NCI-H524 treated with DMSO at 0.1 percent for 48 hours (cell line): ENCODE measurements at places on chromosomes 2 and 18.

GRCh38 chr18:34493566-34494358, 216.3 kb upstream of the DTNA start:
- DNase-seq = no peak

DNA sequence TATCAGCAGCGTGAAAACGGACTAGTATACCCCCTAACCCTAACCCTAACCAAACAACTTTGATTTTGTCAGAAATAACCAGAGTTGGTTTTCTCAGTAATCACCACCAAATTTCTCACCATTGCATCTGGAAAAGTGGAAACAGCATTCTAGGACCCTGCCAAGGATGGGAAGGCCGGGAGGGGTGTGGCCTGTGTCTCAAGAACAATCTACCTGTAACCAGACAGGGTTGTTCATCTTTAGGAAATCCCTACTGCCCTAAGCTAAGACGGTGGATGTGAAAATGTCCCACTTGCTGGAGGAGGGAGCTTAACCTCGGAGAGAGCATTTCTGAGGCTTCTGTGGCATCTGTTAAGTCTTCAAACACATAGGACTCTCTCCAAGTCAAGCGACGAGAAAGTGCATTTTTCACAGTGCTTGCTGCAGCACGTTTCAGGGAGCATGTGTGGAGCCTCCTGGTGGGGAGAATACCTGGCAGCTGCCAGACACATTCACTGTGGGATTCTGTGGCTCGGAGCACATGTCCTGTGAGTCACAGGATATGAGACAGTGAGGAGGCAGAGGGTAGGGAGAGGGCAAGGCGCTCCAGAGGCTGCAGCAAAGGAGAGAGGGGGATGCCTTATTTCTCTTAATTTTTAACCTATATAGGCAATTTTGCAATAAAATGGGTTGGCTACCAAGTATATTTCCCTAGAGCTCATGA, 207.5 kb downstream of the SPP2 start:
- no peak for DNase-seq

DNA sequence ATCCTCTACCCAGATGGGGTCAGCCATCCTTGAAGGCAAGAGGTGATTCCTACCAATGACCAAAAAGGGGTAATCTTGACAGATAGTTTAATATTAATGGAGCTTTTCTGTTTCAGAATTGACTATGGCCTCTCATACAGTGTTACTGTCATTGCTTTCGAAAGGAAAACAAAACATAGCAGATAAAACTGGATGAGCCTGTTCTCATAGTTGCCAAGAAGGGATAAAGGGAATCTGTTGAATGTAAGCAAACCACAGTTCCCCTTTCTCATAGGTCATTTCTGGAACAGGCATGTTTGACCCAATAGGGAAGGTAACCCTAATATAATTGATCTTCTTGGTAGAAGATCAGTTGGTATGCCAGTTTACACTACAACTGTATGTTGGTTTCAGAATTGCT, 1.6 kb downstream of the RAB27B start:
- DNase-seq = no peak

GRCh38 chr18:10421859-10422258, 32.6 kb upstream of the APCDD1 start:
- no peak for DNase-seq

DNA sequence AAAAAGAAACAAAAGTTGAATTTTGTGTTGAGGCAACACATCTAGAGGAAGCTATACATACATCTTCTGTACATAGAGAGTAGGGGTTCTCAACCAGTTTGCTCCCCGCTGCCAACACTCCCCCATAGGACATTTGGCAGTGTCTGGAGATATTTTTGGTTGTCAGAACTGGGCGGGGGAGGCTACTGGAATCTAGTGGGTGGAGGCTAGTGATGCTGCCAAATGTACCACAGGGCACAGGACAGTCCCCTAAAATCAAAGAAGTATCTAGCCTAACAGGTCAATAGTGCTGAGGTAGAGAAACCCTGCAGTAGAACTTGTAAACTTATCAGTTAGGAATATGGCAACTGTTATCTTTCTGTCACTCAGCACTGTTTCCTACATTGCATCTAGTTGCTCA, 21.3 kb downstream of the ADAM23 start:
- no peak for DNase-seq

DNA sequence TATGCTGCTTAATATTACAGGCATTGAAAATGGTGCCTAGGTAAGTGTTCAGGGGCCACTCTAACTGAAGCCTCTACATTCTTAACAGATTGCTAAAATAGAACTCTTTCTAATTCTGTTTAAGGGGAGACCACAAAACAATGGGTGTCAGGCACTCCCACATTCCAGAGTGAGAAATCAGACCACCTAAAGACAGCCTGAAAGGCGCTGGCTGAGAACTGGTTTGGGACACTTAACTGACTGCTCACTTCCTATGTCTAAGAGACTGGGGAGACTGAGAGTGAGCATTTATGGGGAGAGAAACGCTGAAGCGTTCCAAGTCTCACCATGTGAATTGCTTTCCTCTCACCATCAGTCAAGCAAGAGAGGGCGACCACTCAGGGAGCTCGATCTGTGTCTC, 108.8 kb upstream of the ITGB6 start:
- DNase-seq = no peak

- no peak for DNase-seq
Observed at GRCh38 chr18:39938676-39939608, 2016.1 kb upstream of the PIK3C3 start.

DNA sequence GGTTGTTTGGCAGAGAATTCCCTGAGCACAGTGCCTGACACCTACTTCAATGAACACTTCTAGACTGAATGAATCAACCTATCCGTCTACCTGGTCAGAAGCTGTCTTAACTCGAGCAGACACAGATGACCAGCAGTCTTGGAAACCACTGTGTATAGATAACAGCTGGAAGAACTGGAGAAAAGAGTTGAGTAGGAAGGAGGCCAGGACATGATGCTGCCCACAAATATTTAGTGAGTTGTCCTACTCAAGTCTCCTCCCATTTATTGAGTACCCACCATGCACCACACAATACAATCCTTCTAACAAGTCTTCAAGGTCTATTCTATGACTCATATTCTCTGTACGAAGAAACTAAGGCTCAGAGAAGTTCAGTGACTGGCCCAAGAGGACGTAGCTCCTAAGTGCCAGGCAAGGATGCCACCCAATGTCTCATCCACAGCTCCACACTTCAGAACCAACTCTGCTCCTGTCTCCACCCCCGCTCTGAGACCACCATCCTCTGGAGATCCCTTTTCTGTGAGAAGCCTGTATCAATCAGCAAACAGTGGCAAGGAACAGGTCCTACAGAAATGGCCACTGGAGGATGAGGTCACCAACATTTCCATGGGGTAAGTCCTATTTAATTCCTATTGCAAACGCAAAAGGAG, 62.2 kb downstream of the GALNT14 start:
- no peak for DNase-seq

DNA sequence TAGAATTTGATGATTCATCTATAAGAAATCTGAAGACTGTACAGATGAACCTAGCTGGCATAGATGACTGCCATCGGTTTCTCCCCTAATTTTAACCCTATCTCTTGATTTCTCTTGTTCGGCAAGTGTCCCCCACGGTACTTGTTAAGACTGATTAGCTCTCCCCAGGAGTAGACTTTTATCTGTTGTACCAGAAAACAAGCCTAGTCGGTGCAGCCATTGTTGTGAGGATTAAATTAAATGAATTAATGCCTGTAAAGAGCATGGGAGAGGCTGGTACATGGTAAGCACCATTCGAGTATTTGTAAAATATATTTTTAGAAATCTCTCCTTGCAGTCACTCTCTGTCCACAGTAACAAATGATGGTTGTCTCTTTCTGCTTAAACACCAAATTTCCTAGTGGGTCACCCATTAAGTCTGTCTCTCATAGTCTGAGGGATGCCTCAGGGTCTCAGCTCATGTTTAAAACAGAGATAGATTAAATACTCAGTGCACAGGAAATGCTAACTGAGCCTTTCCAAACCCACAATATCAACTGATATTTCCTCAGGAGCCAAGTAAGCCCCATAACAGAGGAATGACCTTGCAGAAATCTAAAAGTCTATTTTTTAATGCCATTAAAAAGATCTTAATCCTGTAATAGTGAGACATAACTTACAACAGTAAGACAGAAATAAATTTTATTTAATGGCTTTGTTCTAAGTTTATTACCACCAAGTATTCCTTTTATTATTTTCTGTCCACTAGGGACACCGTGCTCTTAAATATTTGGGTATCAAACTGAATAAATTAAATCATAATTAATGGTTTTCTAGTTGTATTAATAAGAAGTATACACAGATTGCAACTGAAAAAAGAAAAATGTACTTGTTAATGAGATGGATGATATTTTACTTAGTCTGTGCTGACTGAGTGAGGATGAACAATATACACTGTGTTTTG, 2.9 kb upstream of the B4GALT6 start:
- DNase-seq = no peak

DNA sequence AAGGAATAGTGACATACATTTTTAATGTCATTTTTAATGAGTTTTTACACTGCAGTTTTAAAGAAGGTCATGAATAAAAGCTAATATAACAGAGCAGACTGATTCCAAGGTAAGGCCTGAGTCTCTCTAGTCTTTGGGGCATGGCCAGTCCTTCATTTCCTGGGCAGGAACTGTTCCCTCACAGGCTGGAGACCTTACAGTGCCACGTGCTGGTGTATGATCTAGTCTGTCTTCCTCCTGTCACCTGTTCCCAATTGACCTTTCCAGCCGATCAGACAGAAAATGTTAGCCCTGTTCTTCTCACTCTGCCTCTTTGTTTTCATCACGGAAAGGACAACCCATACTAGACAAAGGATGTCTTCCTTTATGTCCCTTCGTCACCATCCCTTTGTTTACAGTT, 33.6 kb downstream of the ZCCHC2 start:
- DNase-seq = no peak

DNA sequence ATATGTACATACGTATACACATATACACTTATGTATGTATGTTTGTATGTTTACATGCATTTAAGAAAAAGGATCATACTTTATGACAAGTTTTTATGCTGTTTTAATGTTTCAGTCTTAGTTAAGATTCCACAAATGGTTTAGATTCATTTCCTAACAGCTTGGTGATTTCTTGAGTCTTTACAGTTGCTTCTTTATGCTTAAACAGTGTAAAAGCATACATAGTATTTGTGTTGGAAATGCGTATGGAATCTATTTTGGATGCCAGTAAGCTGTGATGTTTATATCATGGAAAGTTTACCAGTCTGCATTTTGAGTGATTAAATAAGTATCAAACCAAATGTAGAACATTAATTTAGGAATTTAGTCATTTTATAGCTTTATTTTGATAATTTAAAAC, 55.4 kb downstream of the AGFG1 start:
- no peak for DNase-seq

- DNase-seq = no peak
Observed at GRCh38 chr2:146874260-146874658, 970.6 kb upstream of the ACVR2A start.

GRCh38 chr2:98028931-98029717, 33.4 kb upstream of the TMEM131 start:
- no peak for DNase-seq

GRCh38 chr18:30684825-30685481, 357.6 kb downstream of the DSC3 start:
- no peak for DNase-seq

- DNase-seq = no peak
Observed at GRCh38 chr2:98464772-98465310, 20.2 kb downstream of the INPP4A start.

GRCh38 chr2:230814616-230815015, 50.1 kb upstream of the ITM2C start:
- DNase-seq = no peak

DNA sequence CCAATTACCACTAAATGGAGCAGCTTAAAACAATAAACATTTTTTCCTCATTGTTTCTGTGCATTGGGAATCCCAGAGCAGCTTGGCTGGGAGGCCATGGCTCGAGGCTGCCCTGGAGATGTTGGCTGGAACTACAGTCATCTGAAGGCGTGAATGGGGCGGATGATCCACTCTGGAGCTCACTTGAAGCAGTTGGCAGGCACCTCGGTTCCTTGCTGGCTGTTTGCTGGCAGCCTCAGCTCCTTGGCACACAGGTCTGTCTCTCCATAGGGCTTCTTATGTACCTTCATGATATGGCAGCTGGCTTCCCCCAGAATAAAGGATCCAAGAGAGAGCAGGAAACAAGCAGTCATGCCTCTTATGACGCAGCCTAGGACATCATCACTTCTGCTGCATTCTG, 227.0 kb upstream of the COPS8 start:
- DNase-seq = no peak
